ENCODE measurements at places on chromosomes 2 and 18. TPM values are rescaled to one million over a fixed set of nuclear protein-coding genes. Genes with fewer than 3 reads are reported as not detected.

DNA sequence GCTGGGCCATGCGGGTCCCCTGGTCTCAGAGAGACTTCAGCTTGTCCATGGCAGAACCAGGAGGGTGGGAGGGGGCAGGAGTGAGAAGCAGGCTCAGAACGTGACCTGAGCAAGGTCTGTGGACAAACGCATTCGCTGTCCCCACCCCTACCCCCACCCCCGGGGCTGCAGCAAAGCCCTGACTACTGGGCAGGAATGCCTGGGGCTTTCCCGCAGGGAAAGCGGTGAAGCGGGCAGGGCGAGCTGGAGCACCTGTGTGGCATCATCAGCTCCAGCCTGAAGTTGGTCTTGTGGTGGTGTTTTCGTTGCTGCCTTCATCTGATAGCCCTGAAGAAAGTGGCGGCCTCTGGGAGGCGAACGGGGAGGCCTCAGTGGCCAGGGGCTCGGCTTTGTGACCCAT, 26.1 kb upstream of the ALKAL2 start:
- H3K27ac ChIP-seq = no peak overlapping the region
- peaks cover 54% of the 10 kb centered on the region for H3K27me3 ChIP-seq
- no peak for DNase-seq
- H3K4me3 ChIP-seq = no peak overlapping the region
- H3K36me3 ChIP-seq = no peaks in the 10 kb centered on the region

- H3K27me3 ChIP-seq = no peaks in the 10 kb centered on the region
- no peaks in the 10 kb centered on the region for H3K36me3 ChIP-seq
- no peak overlapping the region for H3K27ac ChIP-seq
- H3K4me1 ChIP-seq = peaks cover 23% of the 10 kb centered on the region
- H3K4me3 ChIP-seq = no peak overlapping the region
These were observed 55.3 kb upstream of the FZD7 start for GRCh38 chr2:201978333-201978732.

The ORMDL1 gene
- total RNA-seq = 67.5 TPM

The CPSF3 gene
- total RNA-seq = 128 TPM

- H3K27ac ChIP-seq = no peak overlapping the region
- peaks cover 16% of the 10 kb centered on the region for H3K4me1 ChIP-seq
- DNase-seq = peak; percentile 56
- 0 out of 2 replicates have a peak, but pooled peaks cover 1% of the 10 kb centered on the region for H3K27me3 ChIP-seq
- peak overlapping the region; percentile 9 for H3K4me3 ChIP-seq
- no peaks in the 10 kb centered on the region for H3K36me3 ChIP-seq
These were observed 39.8 kb upstream of the SPTBN1 start for GRCh38 chr2:54416166-54416813.

- H3K36me3 ChIP-seq = no peaks in the 10 kb centered on the region
- H3K27me3 ChIP-seq = no peaks in the 10 kb centered on the region
- peak overlapping the region; percentile 93 for H3K27ac ChIP-seq
- peak overlapping the region; percentile 27 for H3K4me3 ChIP-seq
These were observed 35.4 kb downstream of the PROC start for GRCh38 chr2:127453392-127454171.

- H3K27me3 ChIP-seq = no peaks in the 10 kb centered on the region
- H3K4me1 ChIP-seq = no peaks in the 10 kb centered on the region
- no peak overlapping the region for H3K4me3 ChIP-seq
- H3K36me3 ChIP-seq = no peaks in the 10 kb centered on the region
- no peak for DNase-seq
These were observed 373.3 kb downstream of the RBM43 start for GRCh38 chr2:150888337-150888736.

All from HepG2 (cell line).